Endothelial cell (in vitro differentiated cells): ENCODE measurements at places on chromosomes 4 and X.

- DNase-seq: no peak
Measured at GRCh38 chr4:118941149-118941548, 52.5 kb downstream of the SYNPO2 start.

- DNase-seq: no peak
Measured at GRCh38 chr4:16109256-16109655, 25.4 kb upstream of the PROM1 start.

DNA sequence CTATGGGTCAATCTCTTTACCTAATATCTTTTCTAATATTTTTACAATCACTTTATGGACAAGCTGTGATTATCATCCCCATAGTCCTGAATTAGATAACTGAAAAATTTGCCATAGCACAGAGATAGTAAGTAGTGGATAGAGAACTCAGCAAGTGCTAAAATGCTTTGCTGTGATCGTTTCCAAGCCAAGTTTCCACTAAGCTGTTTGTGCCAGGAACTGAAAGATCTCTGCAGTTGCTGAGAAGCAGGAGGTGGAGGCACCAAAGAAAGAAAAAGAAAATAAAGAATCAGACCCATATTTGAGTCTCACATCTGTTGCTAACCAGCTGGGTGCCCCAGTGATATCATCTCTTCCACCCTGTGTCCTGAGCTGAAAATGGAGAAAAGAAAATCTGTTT is 605.6 kb upstream of the BOD1L1 start:
- DNase-seq: no peak

DNA sequence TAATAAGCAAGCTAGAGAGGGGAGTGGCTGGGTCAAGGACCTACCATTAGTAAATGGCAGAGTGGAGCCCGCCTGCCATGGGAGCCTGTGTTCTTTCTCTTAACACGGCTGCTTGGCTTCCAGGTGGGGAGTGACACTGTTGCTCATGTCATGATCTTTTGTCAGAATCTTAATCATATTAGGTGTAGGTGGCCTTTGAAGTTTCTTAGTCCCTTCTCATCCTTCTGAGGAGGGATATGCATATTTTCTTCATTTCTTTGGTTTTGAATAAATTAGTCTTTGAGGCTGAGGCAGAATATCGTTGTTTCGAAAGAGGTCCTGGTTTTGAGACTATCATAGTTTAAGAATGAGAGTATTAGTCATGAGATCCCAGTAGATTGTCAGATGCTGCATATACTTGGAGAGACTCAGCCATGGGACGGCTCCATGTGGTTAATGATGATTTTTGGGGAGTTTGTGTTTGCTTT is 28.9 kb downstream of the SNX25 start:
- no peak for DNase-seq

DNA sequence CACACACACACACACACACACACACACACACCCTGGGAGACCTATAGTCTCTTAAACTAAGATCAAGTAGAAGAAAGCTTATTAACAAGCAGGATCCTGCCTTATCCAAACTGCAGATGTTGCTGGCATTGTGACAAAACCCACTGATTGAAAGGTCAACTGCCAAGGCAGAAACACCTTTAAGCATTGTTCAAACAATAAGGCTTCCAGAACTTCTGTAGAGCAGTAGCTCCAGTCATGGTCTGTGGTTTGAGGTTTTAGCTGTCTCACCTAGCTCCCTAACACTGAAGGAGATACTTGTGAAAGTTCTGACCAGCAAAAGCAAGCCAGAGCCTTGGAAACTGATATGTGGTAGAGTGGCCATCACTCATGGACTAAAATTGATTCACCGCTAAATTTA is 59.8 kb downstream of the PTCHD1 start:
- no peak for DNase-seq

GRCh38 chrX:41516999-41517765 is 70.0 kb downstream of the NYX start:
- no peak for DNase-seq

GRCh38 chr4:17511950-17512795 is at the start of gene QDPR:
Gene QDPR (minus strand): TSS chr4:17512090. CDS start chr4:17512054, 36 bp downstream.
- peak; percentile 89 for DNase-seq

- DNase-seq: no peak
Measured at GRCh38 chrX:77628294-77629025, 157.6 kb downstream of the ATRX start.

DNA sequence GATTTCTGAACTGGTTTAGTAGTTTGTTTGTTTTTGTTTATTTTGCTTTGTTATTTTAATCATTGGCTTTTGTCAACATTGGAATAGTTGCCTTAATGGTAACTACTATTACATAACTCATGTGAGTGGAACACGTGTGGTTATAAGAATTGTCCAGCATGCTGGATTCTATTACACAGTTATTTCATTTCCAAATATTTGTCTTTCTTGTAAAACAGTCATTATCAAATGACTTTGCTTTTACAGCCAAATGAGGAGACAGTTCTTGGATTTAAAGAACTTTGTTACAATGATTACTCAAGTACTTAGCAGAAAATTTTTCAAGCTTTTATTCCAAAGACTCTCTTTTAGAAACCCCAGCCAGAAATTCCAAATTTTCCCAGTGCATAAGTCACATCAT is 516.1 kb upstream of the MAGEB2 start:
- DNase-seq: no peak

DNA sequence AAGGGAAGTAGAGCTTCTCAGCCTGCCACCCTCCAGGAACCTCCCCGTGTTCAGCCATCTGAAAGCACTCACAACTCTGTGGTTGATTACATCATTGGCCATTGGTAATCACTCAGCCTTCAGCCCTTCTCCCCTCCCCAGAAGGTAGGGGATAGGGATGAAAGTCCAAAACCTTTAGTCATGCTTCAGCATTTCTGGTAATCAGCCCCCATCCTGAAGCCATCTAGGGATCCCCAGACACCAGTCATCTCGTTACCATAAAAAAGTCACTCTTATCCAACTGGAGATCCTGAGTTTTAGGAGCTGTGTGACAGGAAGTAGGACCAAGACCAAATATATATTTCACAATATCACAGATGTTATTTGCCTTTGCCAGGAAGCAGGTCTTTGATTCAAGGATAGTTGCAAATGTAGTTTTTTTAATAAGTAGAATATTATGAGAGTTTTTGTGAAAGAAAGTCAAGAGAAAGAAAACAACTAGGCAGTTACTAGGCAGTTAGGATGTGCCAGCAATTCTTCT is 364.6 kb upstream of the NOCT start:
- no peak for DNase-seq

- no peak for DNase-seq
Measured at GRCh38 chr4:151228189-151229119, 48.5 kb upstream of the PRSS48 start.

DNA sequence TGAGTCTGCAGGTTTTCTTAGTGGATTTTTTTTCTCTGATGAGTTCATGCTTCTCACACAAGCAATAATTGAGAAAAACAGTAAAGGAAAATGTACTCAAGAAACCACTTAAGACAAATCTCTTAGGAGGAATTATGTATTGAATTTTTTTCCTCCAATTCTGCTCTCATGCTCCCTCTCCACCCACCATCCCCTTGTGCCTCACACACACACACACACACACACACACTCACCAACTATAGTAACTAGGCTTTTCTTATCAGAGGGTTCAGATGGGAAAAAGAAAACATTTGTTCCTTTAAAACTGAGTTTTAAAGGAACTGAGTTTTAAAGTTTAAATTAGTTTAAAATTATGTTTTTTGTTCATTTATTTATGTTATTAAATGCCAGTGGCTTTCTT is 47.0 kb upstream of the ANXA10 start:
- no peak for DNase-seq

GRCh38 chr4:16770710-16771285 is 127.6 kb downstream of the LDB2 start:
- no peak for DNase-seq

DNA sequence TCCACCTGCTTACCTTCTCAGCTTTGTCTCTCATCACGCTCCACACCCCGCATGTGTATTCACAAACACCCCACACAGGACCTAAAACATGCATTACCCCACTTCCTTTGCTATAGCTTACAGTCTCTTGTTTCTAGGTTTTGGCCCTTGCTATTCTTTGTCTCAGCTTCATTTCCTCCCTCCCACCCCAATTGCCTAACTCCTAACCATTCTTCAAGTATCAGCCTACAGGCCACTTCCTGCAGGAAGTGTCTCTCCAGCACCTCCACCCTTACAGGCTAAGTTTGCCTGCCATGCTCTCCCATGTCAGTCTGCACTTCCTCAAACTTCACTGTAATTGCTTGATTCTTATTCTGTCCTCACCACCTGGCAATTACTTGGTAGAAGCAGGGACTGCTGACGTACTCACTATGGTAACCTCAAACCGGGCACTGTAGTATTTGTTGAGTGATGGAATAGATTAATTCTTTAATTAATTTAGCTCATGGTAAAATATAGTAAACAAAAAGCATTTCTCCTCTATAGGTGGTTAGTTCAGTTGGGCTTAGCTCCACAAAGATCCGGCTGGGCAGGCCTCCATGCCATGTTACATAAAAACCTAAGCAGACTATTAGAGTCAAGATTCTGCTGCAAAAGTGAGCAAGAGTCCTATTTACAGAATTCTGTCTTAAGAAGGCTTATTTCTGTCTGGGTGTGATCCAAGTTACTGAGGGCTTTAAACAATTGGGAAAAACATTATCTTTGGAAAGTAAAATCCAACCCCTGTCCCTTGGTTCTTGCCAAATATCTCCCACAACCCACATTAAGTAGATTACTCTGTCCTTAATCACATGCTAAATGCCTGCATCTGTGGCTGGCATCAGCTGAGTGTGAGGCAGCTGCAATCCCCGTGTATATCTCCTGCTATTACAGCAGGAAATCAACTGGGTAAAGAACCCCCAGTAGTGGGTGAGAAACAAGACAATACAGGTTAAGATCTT is 124.7 kb upstream of the CPEB2 start:
- peak; percentile 25 for DNase-seq

DNA sequence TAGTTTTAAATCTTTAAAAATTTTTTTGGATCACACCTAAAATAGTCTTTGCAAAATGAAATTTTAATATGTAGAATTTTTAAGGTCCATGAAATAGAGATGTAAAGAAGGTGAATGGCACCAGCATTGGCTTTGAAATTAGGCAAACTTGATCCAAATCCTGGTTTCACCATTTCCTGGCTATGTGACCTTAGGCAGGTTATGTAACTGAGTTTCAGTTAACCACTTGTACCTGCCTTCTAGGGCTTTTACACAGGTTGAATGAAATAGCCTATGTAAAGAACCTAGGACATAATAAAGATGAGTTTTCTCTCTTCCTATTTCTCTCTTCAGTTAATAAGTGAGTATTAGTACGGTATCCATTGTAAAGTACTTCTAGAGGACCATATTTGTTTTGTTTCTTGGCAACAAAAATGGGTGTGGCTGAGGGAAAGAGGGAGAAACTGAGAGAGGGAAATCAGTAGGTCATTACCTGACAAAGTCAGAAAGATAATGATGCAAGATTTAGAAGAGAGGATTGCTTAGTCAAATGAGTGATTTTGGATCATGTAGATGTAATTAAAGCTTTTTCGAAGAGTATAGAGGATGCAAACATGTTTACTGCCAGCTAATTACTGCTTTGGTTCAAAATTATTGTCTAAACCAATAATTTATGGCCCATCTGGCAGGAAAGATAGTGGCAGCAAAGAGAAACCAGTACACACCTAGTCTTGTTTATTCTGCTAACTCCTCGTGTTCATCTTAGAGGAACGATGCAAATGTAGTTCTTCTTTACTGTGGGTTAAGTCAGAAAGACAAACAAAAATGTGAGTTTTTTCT is 81.9 kb downstream of the PDLIM5 start:
- no peak for DNase-seq

GRCh38 chr4:20252656-20253282 is 1.1 kb downstream of the SLIT2 start:
- peak; percentile 23 for DNase-seq

GRCh38 chrX:153055871-153056749 is at the start of gene PNMA3:
Gene PNMA3 (plus strand): TSS chrX:153056470. CDS start chrX:153057056, 586 bp downstream.
- peak; percentile 29 for DNase-seq

DNA sequence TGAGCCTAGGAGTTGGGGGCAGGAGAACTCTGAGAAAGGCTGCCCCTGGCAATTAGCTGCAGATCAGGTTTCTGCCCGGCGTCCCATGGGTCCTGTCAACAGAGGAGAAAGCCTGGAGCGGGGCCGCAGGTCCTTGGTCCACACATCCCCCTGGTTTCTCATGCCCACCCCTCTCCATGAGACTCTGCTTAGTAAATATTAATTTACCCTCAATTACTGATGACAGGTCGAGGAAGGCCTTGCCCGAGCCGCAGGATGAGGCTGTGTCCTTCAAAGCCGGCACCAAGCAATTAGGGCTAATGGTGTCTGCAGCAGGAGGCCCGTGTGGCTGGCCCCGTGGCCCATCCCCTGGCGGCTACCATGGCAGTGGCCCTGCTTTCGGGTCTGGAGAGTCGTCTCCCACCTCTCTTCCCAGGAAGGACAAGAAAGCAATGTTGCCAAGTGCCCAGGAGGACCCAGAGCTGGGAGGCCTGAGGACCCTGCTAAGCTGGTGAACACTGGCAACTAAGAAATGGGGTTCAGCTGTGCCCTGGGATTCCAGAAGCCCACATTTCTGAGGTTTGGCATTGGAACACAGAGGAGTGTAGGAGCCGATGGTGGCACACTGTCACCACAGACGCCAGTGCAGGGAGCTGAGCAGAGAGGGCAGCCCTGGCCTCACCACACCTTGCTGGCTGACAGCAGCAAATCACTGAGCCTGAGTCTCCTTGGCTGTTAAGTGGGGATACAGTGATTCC is 114.6 kb downstream of the CPZ start:
- no peak for DNase-seq

DNA sequence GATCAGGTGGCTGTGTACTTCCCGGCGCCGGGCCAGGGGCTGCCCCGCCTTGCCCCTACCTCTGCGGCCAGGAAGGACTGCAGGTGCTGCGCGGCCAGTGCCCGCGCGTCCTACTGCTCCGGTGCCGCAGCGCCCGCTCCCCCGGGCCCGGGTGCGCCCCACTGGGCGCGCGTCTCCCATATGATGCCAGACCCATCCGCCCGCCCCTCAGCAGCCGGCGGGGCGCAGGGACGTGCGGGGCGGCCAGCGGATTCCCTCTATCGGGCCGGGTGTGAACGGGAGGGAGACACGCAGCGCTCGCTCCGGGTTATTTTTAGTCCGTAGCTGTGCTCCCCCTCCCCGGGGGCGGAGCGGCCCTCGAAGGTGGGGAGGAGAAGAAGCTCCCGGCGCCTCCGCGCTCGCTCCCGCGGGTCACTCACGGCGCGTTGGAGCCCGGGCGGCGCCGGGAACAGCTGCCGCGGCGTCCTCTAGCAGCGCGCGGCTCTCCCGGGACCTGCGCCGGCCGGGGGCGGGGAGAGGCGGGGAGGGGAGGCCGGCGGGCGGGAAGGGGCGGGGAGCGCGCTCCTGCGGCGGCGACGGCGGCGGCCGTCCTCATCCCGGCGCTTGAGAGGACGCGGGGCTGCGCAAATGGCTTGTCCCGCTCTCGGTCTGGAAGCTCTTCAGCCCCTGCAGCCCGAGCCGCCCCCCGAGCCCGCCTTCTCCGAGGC is 103.6 kb downstream of the UCHL1 start:
- peak; percentile 71 for DNase-seq

DNA sequence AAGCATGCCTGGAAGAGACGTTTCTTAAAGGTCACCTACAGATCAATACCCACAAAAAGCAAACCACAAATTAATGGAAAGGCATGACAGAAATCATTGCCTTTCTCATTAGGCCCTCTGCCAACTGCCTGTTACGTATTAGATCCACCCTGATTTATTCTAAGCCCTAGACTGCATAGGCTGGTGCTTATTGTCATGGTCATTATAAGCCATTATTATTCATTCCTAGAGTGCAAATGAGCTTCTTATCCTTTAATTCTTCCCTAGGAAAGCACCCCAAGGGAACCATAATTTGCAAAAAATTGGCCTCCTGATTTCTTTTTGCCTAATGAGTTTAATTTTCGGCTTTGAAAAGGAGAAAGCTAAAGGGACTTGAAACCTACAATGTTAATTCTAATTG is 184.2 kb upstream of the GPRIN3 start:
- no peak for DNase-seq

GRCh38 chr4:19051831-19052230 is 1030.3 kb upstream of the LCORL start:
- no peak for DNase-seq
